ENCODE measurements at places on chromosomes 6 and 20. TPM values are rescaled to one million over a fixed set of nuclear protein-coding genes. Genes with fewer than 3 reads are reported as not detected.

Gene RIOK1
- total RNA-seq = 54.1 TPM

Gene SPATA2
- total RNA-seq = 9.2 TPM

- H3K4me1 ChIP-seq = peaks cover 13% of the 10 kb centered on the region
- no peaks in the 10 kb centered on the region for H3K27me3 ChIP-seq
- no peak for DNase-seq
- H3K4me3 ChIP-seq = no peak overlapping the region
Measured at GRCh38 chr6:43061861-43062260, 2.4 kb downstream of the KLC4 start.

DNA sequence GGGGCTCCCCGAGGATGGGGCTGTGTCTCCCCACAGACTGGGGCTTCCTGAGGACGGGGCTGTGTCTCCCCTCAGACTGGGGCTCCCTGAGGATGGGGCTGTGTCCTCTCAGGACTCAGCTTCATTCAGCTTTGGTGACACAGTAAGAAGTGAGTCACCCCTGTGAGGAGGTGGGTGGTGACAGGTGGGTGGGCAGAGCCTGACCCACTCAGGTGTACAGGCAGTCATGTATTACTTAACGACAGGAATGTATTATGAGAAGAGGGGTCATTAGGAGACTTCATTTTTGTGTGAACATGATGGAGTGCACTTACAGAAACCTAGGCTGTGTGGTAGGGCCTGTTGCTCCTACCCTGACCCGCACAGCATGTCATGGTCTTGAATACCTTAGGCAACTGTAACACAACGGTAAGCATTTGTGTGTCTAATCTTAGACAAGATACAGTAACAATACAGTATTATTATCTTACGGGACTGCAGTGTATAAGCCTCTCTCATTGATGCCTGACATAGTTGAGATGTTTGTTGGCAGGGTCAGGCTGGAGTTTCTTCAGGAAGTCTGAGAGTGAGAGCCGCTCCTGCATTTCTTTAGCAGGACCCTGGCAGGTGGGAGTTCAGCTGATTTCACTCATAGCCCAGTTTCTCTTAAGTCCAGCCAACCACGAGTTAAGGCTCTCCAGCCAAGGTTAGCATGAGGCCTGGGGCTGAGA, 10.9 kb upstream of the PGC start:
- H3K27ac ChIP-seq = no peak overlapping the region
- H3K36me3 ChIP-seq = no peaks in the 10 kb centered on the region
- no peaks in the 10 kb centered on the region for H3K4me1 ChIP-seq

GRCh38 chr20:44053046-44053445, 133.9 kb downstream of the JPH2 start:
- peaks cover 56% of the 10 kb centered on the region for H3K36me3 ChIP-seq
- no peaks in the 10 kb centered on the region for H3K4me1 ChIP-seq
- H3K27ac ChIP-seq = no peak overlapping the region
- DNase-seq = no peak
